ENCODE measurements at places on chromosomes 5 and 9.

GRCh38 chr5:163887854-163888253 is 382.4 kb downstream of the MAT2B start:
- no peak for DNase-seq

- DNase-seq: no peak
Observed at GRCh38 chr5:59079622-59080620, 497.0 kb downstream of the RAB3C start.

DNA sequence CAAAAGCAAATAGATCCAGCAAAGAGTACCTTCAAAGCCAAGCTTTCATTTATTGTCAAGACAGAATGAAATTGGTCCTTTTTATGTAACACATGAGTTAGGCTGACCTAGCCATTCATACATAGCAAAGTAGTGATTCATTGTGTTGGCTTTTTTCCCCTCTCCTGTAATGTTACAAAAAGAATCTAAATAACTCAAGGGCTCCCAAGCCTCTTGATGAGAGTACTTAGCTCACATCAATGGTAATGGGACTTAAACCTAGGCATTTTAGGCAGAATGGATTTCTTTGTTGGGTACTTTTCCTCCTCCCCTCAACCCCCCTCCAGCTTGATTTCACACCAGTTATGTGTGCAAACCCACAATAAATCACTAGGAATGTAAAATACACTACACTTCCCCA is 123.7 kb downstream of the EBF1 start:
- no peak for DNase-seq

DNA sequence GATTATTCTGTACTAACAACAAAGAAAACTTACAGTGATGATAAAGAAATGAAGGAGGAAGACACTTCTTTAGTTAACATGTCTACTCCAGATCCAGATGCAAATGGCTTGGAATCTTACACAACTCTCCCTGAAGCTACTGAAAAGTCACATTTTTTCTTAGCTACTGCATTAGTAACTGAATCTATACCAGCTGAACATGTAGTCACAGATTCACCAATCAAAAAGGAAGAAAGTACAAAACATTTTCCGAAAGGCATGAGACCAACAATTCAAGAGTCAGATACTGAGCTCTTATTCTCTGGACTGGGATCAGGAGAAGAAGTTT is 67.9 kb downstream of the VCAN start:
- DNase-seq: no peak

DNA sequence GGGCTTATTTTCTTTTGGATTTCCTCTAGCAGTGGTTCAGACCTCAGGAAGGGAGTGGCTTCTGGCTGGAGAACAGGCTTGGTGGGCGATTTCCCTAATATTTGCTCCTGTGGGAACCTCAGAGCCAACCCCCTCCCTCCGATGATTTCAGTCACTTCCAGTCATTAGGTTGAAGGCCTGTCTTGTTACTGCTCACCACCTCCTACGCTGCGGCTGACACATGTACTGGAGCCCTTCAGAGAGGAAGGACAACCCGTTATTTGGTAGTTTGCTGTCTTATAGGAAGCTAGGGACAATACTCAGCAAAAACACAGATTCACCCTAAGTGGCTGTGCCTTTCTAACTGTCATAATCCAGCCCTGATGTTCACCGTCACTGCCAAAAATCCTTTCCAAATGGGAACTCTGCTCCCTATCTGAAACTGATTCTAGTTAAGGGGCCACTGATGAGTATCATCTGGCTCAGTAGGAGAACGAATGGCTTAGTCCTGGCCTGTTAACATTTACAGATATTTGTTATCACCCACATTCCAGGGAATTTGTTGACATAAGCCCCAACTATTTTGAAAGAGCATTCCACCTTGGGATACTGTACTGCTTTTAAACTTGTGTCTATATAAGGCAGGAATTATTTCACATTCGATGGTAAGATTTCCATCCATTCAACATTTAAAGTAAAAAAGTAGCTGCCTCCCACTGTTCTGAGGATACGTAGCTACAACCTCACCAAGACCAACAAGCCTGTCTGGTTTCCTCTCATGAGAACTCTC is 29.3 kb upstream of the ANKH start:
- DNase-seq: no peak

- DNase-seq: no peak
Observed at GRCh38 chr9:130430734-130431535, 13.8 kb upstream of the ASS1 start.

DNA sequence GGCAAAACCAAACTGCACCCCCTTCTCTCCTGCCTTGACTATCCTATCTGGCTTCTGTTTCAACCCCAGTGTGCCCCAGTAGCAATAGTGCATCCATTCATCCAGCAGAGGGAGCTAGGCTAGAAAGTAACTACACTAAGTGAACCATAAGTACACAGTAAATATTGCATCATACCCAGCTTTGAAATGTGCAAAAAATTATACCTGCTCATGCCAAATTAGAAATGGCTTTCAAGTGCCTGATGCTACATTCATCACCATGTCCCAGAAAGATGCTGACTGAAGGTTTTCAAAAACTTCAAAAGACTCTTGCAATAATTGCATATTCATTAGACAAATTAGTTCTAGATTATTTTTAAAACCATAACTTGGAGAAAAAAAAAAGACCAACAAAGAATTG is 153.5 kb downstream of the PRELID2 start:
- DNase-seq: peak; percentile 3

GRCh38 chr5:89064736-89065135 is 181.8 kb upstream of the MEF2C start:
- no peak for DNase-seq

DNA sequence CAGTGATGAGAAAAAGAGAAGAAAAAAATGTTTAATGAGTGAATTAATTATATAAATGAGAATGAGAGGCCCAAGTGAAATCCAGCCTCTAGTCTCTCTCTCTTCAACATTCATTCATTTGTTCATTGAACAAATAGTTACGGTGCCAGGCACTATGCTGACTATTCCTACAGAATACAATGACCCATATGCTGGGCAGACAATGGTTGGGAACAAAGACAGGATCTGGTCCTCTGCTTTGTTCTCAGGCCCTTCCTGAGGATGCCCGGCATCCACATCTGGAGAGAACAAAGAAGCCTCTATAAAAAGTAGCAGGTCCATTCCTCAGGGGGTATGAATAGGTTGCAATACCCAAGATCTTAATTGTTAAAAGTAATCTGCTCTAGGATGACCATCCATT is 6.9 kb downstream of the ADAM19 start:
- no peak for DNase-seq

DNA sequence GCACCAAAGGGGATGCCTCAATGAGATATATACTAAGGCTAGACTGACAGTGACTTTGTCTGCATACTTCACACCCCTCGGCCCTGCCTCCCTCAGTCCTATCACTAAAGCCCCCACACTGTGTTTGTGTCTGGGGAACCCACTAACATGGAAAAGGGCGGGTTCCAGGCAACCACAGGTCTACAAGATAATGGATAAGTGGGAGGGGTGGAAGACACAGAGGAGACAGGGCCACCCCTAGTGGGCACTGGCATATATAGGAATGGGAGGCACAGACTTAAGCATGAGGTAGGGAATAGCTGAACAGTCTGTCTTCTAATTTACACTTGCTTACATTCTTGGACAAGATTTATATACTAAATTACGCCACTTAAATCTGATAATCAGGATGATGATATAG is 74.0 kb downstream of the SLIT3 start:
- no peak for DNase-seq

GRCh38 chr9:105436783-105437182 is 11.1 kb upstream of the FSD1L start:
- DNase-seq: no peak

DNA sequence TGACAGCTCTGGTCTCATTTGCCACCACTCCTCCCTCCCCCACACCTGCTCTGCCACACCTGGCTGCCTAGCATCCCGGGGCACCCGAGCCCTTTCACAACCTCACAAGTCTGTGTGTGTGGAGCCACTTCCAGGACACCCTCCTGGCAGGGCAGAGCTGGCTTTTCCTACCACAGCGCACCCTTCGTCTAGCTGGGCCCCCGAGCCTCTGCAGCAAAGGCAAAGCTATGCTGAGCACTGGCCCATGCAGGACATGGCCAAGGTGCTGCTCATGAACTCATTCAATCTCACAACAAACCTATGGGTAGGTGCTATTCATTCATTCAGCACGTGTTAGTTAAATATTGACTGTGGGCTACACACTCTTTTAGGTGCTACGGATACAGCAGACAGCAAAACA is 43.4 kb downstream of the DUSP1 start:
- no peak for DNase-seq

DNA sequence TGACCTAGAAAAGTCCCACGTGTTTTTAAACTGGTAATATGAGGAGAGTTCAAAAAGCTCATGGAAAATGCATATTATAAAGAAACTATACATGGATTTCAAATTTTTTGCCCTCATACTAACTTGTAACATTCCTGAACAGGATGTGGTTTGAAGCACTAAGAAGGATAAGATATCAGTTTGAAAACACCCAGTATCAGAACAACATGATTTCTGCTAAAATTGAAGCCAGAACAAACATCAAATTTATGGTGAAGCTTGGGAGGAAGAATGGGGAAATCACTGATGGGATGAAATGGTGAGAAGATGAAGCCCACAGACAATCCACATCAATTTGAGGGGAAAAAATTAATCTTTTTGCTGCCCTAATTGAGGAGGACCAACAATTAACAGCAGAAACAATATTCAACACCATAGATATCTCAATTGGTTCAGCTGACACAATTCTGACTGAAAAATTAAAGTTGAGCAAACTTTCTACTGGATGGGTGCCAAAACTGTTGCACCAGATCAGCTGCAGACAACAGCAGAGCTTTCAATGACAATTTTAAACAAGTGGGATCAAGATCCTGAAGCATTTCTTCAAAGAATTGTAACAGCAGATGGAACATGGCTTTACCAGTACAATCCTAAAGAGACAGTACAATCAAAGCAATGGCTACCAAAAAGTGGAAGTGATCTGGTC is 113.2 kb upstream of the SNX2 start:
- DNase-seq: no peak

GRCh38 chr9:133153227-133154096 is 10.3 kb downstream of the GBGT1 start:
- DNase-seq: no peak

DNA sequence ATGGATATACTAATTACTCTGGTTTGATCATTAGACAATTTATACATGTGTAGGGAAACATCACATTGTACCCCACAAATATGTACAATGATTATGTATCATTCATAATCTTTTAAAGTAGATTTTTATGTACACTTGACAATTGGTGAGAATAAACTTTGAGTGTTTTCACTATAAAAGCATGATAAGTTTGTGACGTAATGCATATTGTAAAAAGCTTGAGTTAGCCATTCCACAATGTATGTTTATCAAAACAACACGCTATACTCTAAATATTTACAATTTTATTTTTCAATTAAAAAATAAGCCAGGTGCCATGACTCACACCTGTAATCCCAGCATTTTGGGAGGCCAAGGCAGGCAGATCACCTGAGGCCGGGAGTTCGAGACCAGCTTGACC is 360.1 kb upstream of the ITGA1 start:
- no peak for DNase-seq

DNA sequence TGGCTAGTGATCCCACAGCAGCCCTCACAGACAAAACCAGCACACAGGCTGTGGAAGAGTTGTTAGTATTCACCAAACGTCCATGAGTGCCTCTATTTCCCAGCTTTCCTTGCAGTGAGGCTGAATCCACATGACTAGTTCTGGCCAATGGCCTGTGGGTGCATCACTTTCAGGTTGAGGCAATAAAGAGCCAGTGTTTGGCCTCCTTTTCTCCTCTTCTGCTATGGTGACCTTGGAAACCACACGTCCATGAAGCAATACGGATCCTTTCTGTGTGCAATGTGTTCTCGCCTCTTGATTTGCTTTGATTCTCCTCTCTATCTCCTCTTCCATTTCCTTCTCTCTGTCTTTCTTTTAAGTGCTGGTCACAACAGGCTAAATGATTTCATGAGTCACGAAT is 23.4 kb upstream of the CLK4 start:
- no peak for DNase-seq

GRCh38 chr5:56833325-56833724 is 18.0 kb downstream of the MAP3K1 start:
- DNase-seq: no peak

GRCh38 chr5:142475102-142475513 is 150.3 kb upstream of the SPRY4 start:
- no peak for DNase-seq

GRCh38 chr5:31059889-31060288 is 133.6 kb upstream of the CDH6 start:
- no peak for DNase-seq

GRCh38 chr9:135215571-135216161 is 128.2 kb downstream of the OLFM1 start:
- no peak for DNase-seq

- peak; percentile 15 for DNase-seq
Observed at GRCh38 chr5:34490506-34491250, 165.4 kb upstream of the RAI14 start.

DNA sequence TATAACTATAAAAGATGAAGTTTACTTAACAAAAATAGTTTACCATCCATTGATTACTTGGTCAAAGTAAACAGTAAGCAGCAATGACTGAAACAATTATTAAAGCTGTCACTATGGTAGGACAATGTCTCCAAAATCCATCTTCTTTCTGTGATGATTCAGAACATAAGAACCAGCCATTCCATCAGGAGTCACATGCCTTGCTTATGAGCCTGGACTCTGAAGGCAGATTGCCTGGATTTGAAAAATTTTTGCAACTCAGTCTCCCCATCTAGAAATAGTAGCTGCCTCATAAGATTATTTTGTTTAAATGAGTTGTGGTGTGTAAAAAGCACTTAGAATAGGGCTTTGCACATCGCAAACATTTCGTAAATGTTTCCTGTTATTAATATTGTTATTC is 136.2 kb downstream of the LIFR start:
- no peak for DNase-seq

DNA sequence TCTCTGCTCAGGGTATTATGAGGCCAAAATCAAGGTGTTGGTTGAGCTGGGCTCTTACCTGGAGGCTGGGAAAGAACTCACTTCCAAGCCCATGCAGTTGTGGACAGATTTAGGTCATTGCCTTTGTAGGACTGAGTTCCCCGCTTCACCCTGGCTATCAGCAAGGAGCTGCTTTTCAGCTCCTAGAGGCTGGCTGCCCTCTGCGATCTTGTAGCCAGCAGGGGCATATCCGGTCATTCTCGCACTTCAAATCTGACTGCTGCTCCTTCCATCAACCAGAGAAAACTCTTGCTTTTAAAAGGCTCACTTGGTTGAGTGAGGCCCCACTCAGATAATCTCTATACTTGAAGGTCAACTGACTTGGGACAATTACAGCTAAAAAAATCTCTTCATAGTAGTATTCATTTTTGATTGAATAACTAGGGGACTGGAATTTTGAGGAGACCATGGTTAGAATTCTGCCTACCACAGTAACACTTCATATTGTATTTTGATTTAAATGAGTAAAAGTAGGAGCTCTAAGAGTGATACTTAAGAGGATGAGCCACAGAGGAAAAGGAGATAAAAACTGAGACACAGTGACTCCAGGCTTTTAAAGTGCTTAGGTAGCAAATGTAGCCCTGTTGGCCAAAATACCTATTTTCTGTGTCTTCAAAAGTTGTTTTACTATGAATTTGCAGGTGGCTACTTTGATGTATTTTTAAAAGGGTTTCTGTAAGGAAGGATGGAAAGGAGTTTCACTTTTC is 137.4 kb downstream of the CD180 start:
- DNase-seq: no peak

GRCh38 chr9:126435105-126435504 is 108.5 kb downstream of the MVB12B start:
- no peak for DNase-seq

- DNase-seq: no peak
Observed at GRCh38 chr5:16502866-16503265, 37.3 kb upstream of the ZNF622 start.

GRCh38 chr5:71974165-71974564 is 133.1 kb upstream of the MAP1B start:
- DNase-seq: no peak

- no peak for DNase-seq
Observed at GRCh38 chr5:90909101-90909503, 350.5 kb downstream of the ADGRV1 start.
